NCI-H1092 treated with DMSO at 0.1 percent for 48 hours (cell line): ENCODE measurements at places on chromosomes 7 and 10.

DNA sequence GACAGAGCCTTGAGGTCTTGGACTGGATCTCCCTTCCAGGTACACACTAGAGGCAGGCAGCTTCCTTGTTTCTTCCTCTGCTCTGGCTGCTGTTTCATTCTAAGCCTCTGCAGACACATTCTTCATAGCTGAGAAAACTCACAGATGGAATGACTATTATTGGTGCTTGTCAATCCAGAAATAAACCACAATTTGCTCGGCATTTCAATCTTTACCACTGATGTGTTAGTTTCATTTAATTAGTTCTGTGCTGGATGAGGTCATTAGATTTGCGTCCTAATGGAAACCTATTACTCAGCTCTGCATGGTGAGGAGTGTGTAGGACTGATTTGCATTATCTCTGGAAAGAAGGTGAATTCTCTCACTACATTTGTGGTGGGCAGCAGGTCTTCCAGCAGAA is 392.5 kb downstream of the NRG3 start:
- DNase-seq: no peak

GRCh38 chr10:34206078-34206934 is 608.8 kb downstream of the PARD3 start:
- DNase-seq: no peak

GRCh38 chr10:73209705-73210104 is 37.4 kb downstream of the DNAJC9 start:
- no peak for DNase-seq

DNA sequence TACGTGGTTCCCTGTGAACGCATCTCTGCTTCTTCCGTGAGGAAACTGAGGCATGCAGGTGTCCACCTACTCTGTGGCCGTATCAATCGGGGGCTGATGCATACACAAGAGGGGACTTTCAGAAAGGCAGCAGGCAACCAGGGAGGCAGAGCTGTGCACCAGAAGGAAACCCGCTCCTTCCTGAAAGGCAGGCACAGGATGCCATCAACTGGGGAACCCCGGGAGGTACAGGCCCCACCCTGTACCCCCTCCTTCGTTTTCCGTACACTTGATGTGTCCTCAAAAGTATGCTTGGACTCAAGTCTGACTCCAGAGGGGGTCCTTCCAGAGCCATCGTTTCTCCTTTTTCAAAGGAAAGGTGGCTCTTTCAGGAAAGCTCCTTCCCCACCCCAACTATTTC is 59.5 kb downstream of the ASB13 start:
- DNase-seq: no peak

DNA sequence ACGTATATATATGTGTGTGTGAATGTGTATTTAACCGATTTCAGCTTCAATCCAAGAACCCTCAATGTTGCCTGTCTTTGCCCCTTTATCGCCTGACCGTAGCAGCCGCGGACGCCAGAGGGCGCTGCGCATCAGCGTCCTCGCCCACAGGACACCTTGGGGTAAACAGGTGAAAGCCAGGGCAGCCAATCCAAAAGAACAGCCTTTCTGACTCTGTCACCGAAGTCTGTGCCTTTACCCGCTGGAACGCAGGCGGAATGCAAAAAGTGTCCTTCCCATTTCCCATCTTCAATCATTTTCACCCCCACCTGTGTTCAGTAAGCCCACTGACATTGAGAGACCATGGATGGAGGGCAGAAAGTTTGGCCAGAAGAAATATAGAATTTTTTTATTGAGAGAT is 3.6 kb downstream of the NXPH1 start:
- DNase-seq: peak; percentile 64

DNA sequence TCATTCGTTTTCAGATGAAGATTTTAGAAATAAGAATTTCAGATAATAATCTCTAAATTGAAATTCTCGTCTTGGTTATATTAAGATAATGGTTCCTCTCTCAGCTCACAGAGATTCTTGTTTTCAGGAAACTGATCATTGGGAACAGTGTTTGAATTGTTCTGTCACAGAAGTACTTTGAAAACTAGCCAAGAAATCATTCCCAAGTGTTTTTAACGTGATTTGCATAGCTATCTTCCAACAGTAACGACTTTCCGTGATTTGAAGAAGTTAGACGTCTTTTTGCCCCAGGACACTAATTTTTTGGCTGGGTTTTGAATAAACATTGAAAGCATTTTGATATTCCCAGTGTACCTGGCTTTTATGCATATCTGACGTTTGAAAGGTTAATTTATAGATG is 116.0 kb downstream of the CDCA7L start:
- no peak for DNase-seq

- no peak for DNase-seq
Observed at GRCh38 chr10:126979311-126979710, 74.1 kb downstream of the DOCK1 start.

GRCh38 chr10:30553626-30554439 is 75.7 kb downstream of the LYZL2 start:
- DNase-seq: peak; percentile 33

DNA sequence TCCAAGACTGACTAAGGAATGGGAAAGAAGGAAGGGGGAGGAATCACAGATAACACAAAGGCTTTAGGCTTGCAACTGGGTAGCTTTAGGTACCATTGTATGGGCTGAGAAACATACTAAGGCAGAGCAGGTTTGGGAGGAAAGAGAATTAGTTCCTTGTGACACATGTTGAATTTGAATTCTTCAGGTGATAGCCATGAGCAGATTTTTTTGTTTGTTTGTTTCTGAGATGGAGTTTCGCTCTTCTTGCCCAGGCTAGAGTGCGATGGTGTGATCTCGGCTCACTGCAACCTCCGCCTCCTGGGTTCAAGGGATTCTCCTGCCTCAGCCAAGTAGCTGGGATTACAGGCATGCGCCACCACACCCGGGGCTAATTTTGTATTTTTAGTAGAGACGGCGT is 4.4 kb upstream of the SND1 start:
- DNase-seq: no peak

DNA sequence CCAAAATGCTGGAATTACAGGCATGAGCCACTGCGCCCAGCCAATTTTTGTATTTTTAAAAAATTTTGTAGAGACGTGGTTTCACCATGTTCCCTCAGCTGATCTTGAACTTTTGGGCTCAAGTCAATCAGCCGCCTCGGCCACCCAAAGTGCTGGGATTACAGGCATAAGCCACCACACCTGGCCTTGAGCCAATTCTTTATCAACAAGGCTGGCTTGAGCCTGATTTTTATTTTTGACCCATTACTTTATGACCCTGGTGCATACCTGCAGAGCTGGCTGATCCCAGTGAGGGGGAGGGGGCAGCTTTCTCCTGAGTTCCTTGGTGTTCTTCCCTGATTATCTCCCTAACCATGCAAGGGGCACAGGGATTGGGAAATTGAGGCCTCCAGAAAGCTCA is 15.8 kb upstream of the CPA1 start:
- peak; percentile 46 for DNase-seq

DNA sequence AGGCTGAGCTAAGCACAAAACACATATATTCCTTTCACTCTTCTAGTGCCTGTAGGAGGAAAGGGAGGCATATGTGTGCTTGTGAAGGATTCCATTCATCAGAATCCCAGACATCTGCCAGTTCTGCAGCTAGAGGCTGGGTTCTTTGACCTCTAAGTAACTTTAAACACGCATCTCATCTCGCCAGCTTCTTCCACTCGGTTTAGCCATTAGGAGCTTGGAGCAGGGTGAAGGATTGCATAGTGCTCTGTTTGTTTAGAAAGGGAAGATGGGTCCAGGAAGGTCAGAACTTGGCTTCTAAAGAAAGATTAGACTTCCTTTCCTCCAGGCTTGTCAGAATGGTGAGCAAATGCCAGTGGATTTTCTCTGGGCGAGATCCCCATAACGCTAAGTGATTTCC is 43.6 kb downstream of the HK1 start:
- no peak for DNase-seq

GRCh38 chr7:81449105-81449504 is 320.7 kb downstream of the HGF start:
- no peak for DNase-seq

DNA sequence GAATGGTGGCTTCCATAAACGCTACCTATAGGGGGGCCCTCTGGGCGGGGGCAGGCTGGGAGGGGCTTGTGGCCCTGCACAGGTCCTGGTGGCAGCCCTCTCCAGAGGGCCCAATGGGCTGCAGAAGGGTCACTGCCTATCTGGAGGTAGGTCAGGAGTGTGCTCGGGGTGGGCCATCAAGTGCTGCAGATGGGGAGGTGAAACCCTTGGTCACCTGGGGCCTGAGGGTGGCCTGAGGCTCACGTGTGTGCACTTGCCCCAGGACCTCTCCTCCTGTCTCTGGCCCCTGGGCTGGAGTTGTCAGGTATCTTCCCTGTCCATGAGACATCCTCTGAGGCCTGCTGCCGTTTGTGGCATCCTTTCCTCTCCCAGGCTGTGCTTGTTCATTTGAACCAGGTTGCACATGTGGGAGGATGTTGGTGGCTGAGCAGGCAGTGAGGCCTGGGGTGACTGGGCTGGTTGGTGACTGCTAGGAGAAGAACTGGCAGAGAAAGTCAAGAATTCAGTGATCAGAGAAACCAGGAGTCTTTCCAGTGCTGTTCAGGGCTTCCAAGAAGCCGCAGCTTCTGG is 21.1 kb upstream of the SH2D4B start:
- DNase-seq: no peak

GRCh38 chr10:70809011-70809611 is 6.6 kb upstream of the SGPL1 start:
- DNase-seq: no peak

DNA sequence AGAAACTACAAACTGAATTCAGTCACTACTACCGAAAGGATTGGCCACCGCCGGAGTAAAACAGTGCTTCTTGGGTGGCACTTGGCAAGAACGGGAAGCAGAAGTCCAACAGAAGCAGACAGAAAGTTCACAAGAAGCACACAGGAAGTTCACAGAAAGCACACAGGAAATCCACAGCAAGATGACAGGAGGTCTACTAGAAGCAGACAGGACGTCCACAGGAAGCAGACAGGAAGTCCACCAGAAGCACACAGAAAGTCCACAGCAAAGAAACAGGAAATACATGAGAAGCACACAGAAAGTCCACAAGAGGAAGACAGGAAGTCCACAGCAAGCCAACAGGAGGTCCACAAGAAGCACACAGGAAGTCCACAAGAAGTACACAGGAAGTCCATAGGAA is 399.2 kb upstream of the AUTS2 start:
- no peak for DNase-seq

- no peak for DNase-seq
Observed at GRCh38 chr10:18333621-18334020, 193.4 kb downstream of the CACNB2 start.

DNA sequence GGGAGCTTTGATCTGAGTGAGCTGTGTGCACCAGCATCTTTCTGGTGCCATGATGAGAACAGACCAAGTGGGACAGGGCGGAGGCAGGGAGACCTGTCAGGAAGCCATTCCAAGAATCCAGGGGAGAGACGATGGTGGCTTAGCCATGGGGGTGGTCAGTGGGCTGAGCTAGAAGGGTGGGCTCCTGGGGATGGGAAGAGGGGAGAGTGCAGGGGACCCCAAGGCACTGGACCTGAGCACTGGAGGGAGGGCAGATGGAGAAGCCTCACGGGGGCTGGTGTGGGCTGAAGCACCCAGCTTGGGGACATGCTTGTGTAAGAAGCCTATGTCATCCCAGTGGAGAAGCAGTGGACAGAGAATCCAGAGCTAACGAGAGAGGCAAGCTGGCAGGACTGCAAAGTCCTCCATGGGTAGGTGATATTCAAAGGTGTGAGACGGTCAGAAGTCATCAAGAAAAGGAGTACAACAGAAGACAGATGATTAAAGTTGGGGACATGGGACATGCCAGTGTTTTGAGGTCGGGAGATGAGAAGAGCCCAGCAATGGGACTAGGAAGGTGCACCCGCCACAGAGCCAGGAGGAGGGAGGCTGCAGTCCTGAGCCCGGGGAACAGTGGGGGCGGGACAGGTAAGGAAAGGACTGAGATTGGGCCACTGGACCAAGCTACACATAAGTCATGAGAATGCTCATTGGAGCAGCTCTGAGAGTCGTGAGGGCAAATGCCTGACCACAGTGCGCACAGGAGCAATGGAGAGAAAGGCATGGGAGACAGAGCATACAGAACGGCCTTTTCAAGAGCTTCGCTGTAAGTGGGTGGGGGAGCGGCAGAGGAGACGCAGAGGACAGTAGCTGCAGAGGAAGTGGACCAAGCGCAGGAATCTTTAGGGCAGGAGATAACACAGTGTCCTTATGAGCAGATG is 72.0 kb downstream of the GRID1 start:
- DNase-seq: no peak

DNA sequence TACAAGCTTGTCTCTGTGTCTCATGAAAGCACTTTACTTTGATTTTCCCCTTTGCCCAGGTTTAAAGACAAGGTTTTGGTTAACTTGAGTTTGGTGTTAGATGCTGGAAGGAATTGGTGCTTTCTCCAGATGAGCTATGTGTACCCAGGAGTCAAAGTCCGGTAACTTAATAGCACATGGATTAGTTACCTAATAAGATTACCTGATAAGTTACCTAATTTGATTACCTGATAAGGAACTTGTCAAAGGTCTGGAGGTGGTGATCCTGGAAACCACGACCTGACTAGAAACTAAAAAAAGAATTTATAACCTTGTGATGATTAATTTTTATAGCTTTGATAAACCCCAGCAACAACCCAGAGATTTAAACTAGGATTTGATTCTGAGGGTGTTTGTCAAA is 269.9 kb upstream of the CACNA2D1 start:
- DNase-seq: no peak
